Astrocyte (in vitro differentiated cells and primary cell): ENCODE measurements at places on chromosomes 13 and 19.

- no peak for DNase-seq
Measured at GRCh38 chr19:52296400-52296772, 583 bp upstream of the ZNF480 start.

DNA sequence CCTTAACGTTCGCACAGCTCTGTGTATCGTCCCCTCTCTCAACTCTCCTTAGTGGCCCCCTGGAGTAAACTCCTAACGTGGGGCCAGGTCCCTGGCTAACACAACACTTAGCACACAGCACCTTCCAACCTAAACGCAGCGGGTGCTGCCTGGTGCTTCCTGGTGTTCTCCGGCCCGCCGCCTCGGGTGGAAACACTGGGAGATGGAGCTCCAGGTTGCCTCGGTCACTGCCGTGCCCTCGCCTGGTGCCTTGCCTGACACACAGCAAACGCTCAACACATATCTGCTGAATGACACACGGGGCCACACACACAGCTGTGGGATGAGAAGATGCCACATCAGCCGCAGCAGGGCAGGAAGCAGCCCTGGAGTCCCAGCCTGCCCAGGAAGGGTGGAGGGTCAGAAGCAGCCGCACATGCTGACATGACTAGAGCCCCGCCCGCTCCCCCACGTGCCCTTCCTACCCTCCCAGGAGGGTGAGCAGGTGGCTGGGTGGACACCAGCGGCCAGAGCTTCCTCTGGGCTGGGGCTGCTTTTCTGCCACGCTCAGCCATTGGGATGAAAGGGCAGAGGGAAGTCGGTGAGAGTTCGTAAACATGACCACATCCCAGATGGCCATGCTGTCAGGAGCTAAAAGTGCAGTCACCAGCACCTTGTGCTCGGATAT is 6.6 kb downstream of the PEPD start:
- DNase-seq: no peak

DNA sequence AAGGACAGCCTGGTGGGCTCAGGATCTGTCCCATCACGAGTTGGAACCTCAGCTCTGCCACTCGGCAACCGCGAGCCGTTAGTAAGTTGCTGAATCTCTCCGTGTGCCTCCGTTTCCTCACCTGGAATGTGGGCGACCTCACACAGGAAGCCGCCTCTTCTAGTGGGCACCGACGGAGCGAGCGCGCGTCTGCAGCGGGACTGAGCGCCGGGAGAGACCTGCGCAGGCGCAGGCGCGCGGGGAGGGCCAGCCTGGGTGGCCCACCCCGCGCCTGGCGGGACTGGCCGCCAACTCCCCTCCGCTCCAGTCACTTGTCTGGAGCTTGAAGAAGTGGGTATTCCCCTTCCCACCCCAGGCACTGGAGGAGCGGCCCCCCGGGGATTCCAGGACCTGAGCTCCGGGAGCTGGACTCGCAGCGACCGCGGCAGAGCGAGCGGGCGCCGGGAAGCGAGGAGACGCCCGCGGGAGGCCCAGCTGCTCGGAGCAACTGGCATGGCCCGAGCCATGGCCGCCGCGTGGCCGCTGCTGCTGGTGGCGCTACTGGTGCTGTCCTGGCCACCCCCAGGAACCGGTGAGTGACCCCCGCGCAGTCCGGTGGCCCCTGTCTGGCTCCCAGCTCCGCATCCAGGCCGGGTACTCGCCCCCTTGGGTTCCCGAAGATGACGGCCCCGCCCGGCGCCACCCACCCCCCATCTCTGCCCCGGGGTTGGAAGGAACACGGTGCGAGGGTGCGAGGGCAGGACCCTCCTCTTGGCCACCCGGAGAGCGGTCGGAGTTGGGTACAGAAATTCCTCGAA is at the start of gene PVR:
TSS of gene PVR (plus strand) at position 306 of the 797 bp plus-strand sequence. CDS start at position 493, 187 bp downstream.
- DNase-seq: peak; percentile 58

DNA sequence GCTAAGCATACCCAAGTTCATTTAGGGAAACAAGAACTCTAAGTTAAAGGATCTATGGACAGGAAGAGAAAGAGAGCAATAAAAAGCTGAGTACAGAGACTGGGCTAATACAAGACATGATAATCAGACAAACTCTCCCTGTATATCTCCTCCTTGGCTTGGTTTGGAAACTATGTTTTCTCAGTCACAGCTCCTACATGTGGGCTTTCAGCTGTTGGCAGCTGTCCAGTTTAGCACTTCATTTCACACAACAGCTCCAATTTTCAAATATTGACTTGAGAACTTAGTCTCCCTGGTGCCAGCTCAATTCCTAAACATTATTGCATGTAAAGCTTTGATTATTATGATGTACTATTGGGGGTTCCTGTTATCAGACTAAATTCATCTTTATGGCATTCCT is 222.8 kb upstream of the OBI1 start:
- DNase-seq: no peak

- peak; percentile 54 for DNase-seq
Measured at GRCh38 chr19:10226376-10227025, 4.6 kb downstream of the S1PR2 start.

DNA sequence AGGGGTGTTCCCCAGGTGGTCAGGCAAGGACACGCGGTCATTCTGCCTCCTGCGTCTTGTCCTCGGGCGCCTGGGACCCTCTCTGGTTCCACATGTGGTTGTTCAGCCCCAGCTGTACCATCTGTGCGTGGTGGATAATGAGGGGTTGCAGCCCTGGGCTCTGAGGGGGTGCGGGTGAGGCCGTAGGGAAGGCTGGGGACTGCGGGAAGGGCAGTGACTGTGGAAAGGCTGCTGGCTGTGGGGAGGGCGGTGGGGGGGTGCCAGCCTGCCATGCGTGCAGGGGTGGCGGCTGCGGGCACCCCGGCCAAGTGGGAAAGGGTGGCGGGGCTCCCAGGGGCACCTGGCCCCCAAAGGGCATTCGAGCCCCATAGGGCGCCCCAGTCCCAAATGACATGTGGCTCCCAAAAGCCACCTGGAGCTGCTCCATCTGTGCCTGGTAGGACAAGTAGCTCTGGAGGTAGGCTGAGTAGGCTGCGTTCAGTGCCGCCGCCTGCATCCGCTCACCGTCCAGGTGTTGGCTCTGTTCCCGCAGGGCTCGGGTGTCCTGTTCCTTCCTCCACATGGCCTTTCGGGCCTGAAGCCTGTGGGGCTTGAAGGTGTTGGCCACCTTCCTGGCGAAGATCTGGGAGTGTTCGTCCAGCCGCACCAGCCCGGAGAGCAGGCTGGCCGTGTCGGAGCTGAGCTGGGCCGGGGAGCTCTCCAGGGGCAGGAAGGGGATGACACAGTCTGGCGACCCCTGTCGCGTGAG is 15.1 kb downstream of the TICAM1 start:
- no peak for DNase-seq
